Caudate nucleus (tissue), 63 donors: ENCODE measurements at places on chromosomes 1 and 21.

DNA sequence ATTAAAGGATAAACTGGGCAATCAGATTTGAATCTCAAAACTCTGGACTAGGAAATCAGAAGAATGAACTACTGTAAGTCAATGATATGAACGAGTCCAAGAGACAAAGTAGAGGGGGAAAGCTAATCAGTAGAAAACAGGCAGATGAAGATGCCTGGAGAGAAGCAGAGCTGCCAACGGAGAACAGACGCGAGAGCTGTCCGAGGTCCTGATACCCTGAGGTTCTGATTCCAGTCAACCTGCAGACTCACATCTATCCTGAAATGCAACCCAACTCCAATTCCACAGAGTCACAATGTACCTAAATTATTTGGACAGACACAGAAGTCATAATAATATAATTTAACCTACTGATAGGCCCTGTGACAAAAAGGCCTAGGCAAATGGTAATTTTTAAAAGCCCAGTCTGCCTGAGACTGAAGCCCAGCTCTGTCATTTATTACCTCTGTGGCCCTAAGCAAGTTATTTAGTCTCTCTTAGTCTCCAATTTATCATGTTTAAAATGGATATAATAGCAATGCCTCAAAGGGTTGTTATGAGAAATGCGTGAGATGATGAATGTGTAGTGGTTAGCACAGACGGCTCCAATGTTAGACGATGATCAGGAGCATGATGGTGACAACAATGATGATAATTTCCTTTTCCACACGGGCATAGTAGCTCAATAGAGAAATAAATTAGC is 33.4 kb downstream of the RGS7 start:
- no peak for DNase-seq

- no peak for DNase-seq
These were observed 64.8 kb upstream of the GALNT2 start for GRCh38 chr1:230002164-230002803.

- DNase-seq = no peak
These were observed 360.8 kb downstream of the GPATCH2 start for GRCh38 chr1:217270101-217270500.

DNA sequence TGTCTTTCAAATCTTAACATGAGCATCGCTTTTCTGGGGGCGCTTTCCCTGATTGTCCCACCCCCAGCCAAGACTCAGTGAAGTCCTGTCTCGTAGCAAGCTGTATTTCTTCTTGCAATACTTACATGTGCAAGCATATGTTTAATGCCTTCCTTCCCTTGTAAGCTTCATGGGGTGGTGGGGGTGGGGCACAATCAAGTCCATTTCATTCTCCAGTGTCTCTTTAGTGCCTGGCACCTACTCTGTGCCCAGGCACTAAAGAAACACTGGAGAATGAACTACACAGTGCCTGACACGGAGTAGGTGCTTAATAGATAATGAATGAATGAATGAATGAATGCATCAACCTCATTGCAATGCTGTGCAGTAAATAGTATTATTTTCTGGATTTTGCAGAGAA is 143.1 kb downstream of the PLPP3 start:
- DNase-seq = no peak

GRCh38 chr1:47938520-47938919 is 58.7 kb downstream of the TRABD2B start:
- DNase-seq = no peak

GRCh38 chr1:248631354-248632008 is 3.4 kb downstream of the OR2T11 start:
- no peak for DNase-seq

DNA sequence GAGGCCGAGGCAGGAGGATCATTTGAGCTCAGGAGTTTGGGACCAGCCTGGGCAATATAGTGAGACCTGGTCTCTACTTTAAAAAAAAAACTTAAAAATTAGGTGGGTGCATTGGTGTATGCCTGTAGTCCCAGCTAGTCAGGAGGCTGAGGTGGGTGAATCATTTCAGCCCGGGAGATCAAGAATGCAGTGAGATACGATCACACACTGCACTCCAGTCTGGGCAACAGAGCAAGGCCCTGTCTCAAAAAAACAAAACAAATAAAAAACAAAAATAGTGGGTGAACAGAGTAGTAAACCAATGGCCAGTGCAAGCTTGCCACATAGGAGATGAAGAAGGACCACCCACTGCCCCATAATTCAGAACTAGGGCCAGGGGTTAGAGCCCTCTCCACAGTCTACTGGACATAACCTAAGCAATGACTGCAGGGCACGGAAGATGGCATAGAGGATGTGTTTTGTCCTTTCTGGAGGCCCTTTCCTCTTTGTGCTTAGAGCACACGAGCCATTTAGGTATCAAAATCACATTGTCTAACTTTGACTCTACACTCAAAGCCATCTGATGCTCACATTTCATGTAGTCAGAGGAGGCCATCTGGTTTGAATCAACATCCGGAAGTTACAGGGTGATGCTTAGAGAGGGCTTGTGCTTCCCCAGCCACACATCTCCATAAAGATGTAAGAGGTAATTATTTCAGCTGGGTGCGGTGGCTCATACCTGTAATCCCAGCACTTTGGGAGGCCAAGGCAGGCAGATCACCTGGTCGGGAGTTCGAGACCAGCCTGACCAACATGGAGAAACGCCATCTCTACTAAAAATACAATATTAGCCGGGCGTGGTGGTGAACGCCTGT is 12.6 kb downstream of the CD2 start:
- no peak for DNase-seq

DNA sequence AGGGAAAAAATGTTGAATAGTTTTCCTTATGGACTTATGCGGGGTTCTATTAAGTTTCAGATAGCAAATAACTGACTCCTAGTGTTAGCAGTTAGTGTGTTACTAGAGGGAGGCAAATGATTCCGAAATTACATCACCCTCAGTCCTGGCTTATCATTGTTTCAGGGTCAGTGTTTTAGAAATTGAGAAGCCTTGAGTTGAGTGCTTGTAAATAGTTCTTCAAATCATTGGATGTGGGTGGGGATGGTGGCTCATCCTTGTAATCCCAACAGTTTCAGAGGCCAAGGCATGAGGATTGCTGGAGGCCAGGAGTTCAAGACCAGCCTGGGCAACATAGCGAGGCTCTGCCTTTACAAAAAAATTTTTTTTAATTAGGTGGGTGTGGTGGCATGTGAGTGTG is 21.3 kb downstream of the SOAT1 start:
- DNase-seq = no peak

DNA sequence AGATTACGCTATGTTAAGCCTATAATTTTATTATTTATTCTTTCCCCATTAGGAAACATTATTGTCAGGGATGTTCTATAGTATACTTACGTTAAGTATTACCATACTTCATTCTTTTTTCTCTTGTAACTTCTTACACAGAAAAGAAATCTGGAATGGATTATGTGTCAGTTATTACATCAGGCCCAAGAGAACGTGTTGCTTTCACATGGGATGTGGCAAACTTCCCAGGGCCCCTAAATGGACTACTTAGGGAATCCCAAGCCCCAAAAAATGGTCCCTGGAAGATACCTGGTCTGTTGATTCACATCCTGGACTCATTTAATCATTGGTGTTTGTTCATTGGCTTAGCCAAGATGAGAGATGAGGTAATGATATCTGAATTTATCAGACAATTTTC is 249.8 kb downstream of the NRIP1 start:
- no peak for DNase-seq

DNA sequence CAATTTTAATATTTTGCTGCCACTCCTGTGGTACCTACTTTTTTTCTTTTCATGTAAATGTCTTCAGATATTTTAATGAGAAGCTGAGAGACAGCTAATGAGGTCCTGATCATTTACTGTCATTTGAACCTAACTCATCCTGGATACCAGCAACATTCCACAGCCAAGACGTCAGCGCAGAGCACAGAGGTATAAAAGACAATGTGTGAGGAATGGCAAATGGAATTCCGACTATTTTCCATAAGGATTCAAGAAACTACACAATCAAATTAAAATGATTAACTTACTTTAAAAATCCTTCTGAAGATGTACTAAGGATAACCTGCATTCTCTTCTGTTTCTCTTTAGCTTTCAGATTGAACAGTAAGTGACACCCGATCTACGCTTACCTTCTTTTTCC is 38.8 kb downstream of the HEATR1 start:
- no peak for DNase-seq

- DNase-seq = no peak
These were observed 472.7 kb downstream of the PTPRU start for GRCh38 chr1:29708796-29709703.

- DNase-seq = peak; percentile 20
These were observed 2.8 kb downstream of the ITPKB start for GRCh38 chr1:226736001-226736907.

DNA sequence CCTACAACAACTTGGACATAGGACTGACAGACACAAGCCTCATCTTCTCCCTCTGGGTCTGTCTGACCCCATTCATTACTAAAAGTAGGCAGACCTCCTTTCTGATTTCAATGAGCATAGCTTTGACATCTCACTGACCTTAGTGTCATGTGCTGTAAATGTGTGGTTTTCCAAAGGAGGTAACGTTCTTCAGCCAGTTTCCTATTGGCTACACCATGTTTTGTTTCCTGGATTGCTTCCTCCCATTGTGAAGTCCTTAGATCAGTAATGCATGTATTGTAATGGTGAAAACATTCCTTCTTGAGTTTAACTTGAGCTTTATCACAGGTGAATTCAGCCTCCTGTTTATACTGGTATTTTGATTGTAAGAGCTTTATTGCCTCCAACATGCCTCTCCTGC is 20.6 kb downstream of the STXBP3 start:
- no peak for DNase-seq

GRCh38 chr1:61851849-61852669 is 109.8 kb downstream of the PATJ start:
- peak; percentile 8 for DNase-seq

GRCh38 chr1:175656416-175656815 is 87.0 kb downstream of the TNR start:
- DNase-seq = no peak

GRCh38 chr1:170682169-170682568 is 18.2 kb downstream of the PRRX1 start:
- DNase-seq = no peak

DNA sequence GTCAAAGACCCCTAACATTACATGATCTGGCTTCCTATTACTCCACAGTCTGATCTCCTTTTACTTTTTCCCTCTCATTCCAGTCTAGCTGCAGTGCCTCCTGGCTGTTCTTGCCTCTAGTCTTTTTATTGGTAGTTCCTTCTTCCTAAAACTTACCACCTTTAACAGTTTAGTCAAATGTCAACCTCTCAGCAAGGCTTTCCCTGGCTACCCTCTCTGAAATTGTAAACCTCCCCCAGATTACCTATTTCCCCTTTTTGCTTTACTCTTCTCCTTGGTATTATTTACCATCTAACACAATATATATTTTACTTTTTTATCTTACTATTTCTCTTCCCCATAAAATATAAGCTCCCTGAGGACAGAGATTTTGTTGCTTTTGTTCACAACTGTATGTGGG is 129.6 kb downstream of the CLEC20A start:
- no peak for DNase-seq

DNA sequence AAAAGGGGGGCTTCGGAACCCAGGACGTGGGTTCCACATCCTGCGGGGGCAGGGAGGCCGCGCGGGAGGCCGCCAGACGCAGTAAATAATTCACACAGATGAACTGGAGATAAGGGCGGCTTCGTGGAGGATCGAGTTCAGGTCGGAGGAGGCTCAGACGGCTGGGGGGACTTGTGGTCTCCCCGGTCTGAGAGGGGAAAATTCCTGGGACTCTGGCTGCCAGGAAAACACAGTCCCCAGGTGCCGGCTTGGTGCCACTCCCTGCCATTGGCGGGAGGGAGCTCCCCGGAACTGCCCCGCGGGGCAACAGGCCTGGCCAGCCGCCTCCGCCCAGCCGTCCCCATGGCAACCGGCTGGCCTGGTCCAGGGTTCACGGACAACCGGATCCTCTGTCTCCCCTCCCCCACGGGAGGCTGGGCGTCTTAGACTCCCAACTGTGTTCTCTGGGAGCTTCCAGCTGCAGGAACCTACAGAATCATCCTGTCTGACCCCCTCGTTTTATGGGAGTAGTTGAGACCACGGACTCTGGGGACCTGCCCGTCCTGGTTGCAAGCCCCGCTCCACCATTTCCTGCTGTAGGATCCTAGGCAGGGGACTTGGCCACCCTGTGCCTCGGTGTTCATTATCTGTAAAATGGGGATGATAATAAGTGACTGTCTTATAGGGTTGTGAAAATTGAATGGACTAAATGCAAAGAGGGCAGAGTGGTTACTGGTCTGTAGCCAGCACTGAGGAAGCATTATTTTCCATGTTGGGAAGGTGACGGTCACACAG is 9.6 kb downstream of the CAMK2N1 start:
- peak; percentile 51 for DNase-seq

- no peak for DNase-seq
These were observed 50.1 kb upstream of the COL6A1 start for GRCh38 chr21:45931397-45931969.

DNA sequence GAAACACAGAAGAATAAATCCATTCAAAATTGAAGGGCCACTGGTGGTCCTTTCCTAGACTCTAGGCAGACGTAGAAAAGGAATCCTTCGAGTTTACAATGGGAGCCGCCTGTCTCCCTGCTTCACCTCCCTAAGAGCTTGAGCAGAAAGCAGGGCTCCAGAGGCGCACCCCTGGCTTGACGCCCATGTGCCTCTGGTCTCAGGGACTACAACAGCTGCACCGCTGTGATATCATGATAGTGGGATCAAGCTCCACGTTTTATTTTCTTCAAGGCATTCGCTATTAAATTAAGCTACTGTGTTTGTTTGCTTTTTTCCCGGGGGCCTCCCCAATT is 403 bp upstream of the C1orf122 start:
- DNase-seq = no peak

- DNase-seq = no peak
These were observed 3.0 kb downstream of the BRDT start for GRCh38 chr1:91952187-91952586.

- no peak for DNase-seq
These were observed 43.0 kb upstream of the ST6GALNAC3 start for GRCh38 chr1:76031496-76031895.

DNA sequence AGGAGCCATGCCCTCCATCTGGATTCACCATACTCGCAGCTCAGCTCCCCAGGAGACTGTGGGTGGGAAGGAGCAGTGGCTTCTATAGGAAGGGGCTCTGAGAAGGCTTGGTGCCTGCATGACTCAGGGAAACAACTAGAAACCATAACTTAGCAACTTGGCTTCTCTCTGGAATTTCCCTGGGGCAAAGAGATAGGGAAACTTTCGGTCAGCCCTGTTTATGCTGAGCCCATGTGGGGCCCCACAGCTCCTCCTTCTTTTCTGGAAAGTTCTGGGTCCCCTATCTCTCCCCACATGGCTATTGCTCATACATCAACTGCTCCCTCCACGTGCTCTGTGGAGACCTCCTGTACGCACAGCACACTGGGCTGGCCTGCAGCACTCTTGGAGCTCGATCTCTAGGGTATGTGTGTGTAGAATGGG is 39.3 kb downstream of the PLEKHA6 start:
- no peak for DNase-seq

DNA sequence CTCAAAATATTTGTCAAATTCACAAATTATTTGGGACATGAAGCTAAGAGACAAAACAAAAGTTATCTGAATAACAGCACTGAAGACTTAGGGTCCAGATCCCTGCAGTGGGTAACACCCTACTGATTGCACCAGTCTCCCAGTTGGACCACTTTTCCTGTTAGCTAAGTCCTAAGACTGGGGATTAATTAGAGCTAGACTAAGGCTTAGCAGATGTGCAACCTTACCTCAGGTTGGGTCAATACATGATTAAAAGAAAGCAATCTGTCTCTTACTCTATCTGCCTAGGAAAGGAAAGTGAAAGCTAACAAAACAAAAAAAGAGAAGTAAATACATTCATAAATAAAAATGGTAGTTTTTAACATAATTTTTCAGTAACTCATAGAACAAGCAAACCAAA is 737.2 kb upstream of the CHRM3 start:
- no peak for DNase-seq
